ENCODE measurements at places on chromosomes 4 and X.

GRCh38 chr4:28357990-28358389 lies 1497.3 kb downstream of the STIM2 start:
- no peak for DNase-seq

DNA sequence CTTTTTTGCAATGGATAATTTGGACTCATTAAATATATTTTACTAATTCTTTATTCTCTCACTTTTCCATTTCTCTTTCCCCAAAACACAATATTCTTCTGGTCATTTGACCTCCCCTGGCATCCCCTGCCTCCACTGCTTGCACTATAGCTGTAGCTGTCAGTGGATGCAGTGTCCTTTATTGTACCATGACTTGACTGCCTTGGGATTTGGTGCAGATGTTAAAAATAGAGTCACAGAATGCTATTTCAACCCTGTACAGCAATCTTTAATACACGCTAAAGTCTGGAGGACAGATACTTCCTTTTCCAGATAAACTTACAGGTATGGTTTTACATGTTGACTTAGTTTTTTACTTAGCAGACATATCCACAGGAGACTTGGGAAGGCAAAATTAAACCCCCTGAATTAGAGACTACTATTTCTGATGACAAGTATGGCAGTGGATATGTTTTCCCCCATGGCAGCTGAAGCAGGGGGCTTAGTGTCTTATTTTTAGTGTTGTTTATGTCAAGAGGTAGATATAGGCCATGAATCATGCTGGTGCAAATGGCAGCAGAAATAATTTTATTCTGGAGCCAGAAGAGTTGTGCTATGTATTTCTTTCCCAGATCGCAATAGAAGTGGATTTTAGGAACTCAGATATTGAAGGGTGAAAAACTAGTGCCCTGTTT lies 461.4 kb downstream of the NAF1 start:
- DNase-seq, result no peak

DNA sequence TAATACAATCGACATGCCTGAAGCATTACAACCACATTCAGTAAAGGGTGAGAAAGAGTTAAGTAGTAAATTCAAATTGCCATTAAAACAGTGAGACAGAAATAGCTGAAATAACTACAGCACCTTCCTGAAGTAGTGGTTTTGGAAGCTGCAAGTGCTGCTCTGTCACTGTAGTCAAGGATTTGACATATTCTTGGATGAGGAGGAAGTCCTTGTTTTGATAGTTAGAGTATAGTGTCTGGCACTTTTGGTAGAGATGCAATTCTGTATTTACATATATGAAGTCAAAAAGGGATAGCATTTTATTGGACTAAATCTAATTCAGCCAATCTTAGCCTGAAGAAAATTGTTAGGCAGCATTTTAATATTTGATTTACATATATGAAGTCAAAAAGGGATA lies 1559.6 kb downstream of the TECRL start:
- no peak for DNase-seq

GRCh38 chr4:53960843-53961242 lies 103.6 kb downstream of the CHIC2 start:
- no peak for DNase-seq

DNA sequence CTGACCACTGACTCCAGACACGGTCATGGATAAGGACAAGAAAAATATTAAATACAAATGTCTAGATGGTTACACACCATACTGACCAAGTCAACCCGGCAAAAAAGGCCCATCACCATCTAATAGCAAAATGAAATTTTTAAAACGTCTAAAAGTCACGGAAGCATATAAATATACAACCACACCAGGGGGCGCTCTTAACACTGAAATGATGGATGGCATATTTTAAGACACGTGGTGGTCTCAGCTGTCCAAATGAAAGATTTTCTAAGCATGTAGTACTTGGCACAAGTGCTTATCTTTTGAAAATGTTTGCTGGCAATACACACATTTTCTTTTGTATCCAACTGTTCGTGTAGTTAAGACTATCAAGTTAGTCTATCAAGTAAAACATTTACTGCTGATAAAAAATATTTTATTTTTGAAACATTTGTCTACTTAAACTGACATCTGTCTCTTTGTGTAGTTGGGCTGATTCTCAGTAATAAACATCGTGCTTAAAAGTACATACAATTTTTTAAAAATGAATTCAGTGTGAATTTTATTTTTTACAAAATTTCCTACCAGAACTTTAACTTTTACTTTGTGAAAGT lies 64.6 kb downstream of the COX7B2 start:
- DNase-seq, result no peak

GRCh38 chr4:601612-602558 lies 23.5 kb upstream of the PDE6B start:
- DNase-seq, result no peak

DNA sequence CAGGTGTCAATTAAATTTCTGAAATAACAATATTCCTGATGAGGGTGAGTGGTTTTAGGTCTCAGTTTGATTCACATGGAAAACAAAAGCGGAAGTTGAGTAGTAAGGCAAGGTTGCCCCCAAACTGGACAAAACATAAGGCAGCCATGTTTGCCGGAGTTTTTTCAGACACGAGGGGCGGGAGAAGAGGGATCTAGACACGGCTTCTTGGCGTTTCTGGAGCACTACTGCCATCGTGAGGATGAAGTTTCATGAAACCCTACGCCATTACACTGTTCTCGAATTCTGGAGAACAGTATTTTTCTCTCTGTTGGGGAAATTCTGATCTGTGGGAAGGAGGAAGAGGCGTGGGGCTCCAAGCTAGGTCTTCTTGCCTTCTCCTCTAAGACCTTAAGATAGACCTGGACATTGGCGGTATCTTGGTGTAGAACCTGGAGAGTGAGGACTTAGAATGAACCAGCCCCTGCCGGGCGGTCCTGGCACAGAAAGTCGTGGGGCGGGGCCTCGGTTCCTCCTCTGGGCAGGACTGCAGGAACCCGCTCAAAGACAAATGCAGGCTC lies 160.3 kb downstream of the OR13H1 start:
- DNase-seq, result no peak

- no peak for DNase-seq
Measured at GRCh38 chr4:38188631-38189101, 228.5 kb downstream of the PTTG2 start.

DNA sequence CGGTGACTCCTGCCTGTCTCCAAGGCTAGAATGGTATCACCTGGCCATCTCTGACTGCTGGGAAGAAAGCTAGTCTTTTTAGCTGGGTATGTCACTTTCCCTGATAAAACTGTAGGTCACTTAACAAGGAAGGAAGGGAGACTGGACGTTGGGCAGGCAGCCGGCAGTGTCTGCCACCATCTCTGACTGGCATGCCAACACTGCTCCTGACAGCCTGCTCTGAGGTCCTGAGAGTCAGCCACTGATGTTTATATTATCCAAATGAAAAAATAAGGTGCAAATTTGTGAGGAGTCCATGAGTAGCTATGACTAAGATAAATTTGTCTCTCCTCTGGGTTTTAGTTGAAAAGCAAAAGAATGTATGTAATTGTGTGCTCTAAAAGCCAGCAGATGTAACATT lies 77.2 kb downstream of the SNX25 start:
- DNase-seq, result no peak

DNA sequence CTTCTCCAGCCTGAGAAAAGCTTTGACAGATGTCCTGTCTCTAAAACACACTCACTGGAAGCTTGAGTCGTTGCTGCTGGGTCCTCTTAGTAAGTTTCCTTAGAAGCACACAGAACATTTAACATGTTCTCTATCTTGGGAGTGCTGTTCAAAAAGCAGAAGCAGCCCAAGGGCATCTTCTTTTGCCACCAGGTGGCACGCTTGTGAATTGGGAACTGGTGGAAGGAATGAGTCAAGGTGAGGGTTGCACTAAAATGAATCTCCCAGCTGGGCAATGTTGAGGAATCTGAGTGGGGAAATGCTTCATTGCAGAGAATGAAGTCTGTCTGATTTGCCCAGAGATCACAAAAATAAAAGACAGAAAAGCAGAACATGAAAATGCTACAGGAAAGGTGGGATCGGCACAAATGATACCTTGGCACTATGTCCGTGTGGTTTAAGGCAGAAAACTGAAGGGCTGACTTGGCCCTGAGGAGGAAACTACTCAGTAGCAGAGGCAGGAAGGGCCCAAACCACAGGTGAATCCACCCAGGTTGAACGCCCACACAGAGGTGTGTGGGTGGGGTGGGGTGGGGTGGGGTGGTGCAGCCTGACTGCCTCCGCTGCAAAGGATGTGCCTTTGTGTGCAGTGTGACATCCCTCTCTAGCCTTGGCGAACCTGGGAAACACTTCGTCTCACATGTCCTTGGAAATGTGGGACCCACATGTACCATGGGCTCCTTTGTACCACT lies 26.0 kb downstream of the KIT start:
- DNase-seq, result no peak

Measured in H1 (cell line).